Activated T-helper 1 cell treated with anti-CD3 and anti-CD28 coated beads, Interleukin-2, amount 50 U/mL, for 16 hours (primary cell): ENCODE measurements at places on chromosomes 6 and 20.

DNA sequence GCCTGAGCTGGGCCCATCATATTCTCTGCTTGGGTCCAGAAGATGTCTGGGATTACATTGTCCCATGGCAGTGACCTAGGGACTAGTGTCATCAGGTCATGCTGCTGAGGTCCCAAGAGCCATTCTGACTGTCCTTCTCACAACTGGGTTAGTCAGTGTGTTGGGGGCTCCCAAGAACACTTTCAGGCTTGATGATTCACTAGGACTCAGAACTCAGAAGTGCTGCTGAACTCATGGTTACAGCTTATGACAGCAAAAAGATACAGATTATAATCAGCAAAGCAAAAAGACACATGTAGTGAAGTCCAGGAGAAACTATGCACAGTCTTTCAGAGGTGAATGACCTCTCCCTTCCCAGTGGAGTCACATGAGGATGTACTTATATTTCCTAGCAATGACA lies 107.8 kb downstream of the SYNE1 start:
- DNase-seq: no peak

DNA sequence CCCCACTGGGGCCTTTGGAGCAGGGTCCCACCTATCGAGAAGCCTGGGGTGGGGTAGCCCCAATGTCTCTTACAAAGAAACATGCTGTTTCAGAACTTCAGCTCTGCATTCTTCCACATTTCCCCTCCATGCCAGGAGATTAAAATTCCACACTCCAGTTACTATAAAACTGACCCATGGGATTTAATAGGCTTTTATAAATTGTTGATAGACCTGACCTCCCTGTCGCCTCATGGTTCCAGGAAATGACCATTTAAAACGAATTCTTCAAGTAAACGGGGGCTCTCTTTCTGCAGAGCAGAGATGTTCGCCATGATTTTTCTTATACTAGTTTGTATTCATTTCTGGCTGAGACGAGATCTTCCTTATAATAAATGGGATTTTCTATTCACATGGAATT lies 19.3 kb downstream of the RIN2 start:
- no peak for DNase-seq

DNA sequence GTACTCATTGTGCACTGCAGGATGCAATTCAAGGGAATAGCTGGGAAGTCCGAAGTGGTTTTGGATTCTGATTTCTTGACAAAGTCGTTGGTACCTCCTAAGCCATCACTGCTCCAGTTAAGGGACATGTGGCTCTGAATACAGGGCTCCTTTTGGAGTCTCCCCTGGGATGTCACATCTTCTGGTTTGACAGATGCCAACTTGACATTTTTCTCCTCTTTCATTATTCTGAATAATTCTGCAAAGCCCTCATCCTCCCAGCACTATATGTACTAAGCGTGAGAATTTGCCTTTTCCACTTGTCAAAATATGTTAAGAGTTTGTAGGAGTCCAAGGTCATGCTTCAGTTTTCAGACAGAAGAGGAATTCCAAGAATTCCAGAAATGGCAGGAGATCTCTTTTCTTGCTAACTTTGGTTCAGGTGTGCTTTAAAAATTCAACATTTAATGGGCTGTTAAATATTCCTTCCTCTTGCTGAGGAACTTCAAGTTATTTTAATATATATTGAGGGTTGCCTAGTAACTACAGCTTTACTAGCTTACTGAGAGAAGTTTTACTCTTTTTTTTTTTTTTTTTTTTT lies 38.7 kb downstream of the DOK5 start:
- no peak for DNase-seq

- DNase-seq: no peak
These were observed 68.0 kb downstream of the PTPN1 start for GRCh38 chr20:50578061-50578777.

- DNase-seq: no peak
These were observed 93.2 kb downstream of the CLVS2 start for GRCh38 chr6:123089226-123089625.
